ENCODE measurements at places on chromosomes 5 and 9.

DNA sequence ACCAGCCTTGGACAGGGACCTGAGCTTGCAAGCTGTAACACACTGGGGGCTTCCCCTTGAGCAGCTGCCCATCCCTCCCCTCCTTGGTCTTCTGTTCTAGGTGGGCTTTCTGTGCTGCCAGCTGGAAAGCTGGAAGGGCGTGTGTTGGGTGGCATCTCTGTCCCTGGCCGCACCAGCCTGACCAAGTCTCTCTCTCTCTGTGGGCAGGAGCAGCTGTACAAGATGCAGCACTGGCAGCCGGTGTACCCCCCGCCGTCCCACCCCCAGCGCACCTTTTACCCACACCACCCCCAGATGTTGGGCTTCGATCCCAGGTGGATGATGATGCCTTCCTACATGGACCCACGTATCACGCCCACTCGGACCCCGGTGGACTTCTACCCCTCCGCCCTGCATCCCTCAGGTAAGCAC, 32.1 kb upstream of the POMT1 start:
- DNase-seq = no peak

DNA sequence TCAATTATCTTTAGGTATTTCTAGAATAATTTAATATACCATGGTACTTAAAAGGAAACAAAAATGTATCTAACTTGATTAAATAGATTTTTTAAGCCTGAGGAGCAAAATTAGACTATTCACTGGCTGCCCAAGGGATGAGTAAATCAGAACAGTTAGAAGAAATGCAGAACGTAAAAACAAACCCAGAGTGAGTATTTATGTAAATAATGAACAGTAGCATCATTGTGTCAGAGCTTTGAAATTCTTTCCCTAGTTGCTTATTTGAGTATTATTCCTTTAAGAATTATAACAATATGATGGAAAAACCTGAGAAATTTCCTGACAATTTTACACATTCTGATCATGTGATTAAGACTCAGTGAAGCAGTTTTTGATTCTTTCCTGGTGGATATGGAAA, 200.9 kb downstream of the GDNF start:
- DNase-seq = no peak

- DNase-seq = no peak
Measured at GRCh38 chr9:79120941-79121340, 450.8 kb upstream of the TLE4 start.

GRCh38 chr5:86546044-86546443, 71.7 kb upstream of the COX7C start:
- no peak for DNase-seq

- no peak for DNase-seq
Measured at GRCh38 chr9:96318921-96319565, 17.1 kb upstream of the HSD17B3 start.

GRCh38 chr9:16371306-16371705, 499.2 kb downstream of the BNC2 start:
- no peak for DNase-seq

GRCh38 chr9:120410925-120411501, 169.0 kb downstream of the CDK5RAP2 start:
- DNase-seq = no peak

- DNase-seq = no peak
Measured at GRCh38 chr9:26597542-26598149, 295.0 kb downstream of the CAAP1 start.

GRCh38 chr5:177494346-177495195, 2.8 kb downstream of the PDLIM7 start:
- DNase-seq = no peak

- DNase-seq = no peak
Measured at GRCh38 chr9:126932871-126933321, 18.3 kb downstream of the RALGPS1 start.

- no peak for DNase-seq
Measured at GRCh38 chr5:149294872-149295829, 23.5 kb downstream of the AFAP1L1 start.

GRCh38 chr9:96856363-96857286, 2.3 kb upstream of the ZNF782 start:
- DNase-seq = peak; percentile 60

DNA sequence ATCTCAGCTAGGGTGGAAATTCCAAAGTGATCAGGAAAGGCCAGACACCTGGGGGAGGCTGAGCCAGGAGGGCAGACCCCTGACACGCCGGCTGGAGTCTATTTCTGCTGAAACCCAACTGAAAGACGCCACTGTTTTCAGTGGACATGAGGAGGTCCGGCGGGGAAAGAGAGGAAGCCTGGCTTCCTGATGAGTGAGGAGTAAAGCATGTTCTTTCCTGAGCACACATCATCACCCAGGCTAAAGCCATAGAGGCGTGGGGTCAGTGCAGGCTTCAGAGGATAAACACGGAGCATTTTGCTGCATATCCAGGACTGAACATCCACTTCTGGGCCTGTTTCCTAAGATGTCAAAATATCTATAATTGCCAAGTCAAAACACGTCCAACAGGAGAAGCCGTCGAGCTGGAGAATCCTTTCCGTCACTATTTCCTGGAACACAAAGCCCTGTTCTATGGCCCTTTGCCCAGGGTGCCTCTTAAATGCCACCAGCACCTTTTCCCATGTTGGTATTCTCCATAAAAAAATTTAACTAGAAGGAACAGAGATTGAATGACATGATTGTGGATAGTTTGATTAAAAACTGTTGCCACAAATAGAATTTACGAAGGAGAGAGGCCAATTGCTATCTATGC, 597.9 kb upstream of the ADAMTS16 start:
- no peak for DNase-seq

DNA sequence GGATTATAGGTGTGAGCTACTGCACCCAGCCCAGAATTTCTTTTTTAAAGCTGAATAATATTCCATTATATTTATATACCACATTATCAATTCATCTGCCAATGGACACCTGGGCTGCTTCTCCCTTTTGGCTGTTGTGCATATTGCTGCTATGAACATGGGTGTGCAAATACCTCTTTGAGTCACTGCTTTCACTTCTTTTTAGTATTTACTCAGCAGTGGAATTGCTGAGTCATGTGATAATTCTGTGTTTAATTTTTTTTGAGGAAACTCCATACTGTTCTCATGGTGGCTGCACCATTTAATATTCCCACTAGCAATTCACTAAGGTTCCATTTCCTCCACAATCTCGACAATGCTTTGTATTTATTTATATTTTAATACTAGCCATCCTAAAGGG, 36.1 kb upstream of the KIF4B start:
- no peak for DNase-seq

- no peak for DNase-seq
Measured at GRCh38 chr5:59769041-59769360, 124.5 kb downstream of the PDE4D start.

GRCh38 chr5:176870110-176870591, 29.0 kb downstream of the HK3 start:
- DNase-seq = no peak

GRCh38 chr5:152061095-152061494, 136.4 kb upstream of the GLRA1 start:
- DNase-seq = no peak

DNA sequence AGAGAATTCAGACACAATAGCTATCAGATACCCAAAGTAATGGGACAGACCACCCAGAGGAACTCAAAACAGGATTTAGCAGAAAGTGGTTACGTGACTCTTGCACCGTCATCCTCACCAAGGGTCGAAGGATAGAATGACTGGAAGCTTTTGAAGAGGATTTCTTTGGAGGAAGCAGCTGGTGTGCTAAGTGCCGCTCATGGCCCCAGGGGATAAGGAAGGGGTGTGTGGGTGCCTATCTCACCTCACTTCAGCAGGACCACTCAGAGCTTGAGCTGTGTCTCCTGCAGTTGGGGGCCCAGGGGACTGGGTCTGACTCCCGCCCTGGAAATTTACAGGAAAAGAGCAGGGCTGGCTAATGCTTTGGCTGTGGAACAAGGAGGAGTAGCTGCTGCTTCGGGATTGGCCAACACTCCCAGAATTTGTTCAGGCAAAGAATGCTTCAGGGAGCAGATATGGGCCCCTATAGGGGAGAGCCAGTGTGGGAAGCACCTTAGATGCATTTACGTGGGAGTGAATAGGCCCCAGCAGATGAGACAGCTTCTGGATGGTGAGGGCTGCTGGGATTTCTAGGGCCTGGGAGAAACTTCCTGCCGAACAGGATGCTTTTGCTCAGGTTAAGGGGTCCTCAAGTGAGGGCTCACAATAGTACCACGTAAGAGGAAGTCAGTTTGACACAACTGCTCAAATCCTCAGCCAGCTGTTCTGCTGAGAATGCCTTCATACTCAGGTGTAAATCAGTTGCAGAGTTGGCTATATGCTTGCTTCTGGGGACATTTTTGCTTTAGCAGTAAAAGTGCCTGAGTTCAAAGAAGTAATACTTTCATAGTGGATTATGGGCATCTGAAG, 29.1 kb upstream of the TOMM5 start:
- DNase-seq = no peak

GRCh38 chr9:4832786-4833579, 40.2 kb downstream of the RCL1 start:
- no peak for DNase-seq

DNA sequence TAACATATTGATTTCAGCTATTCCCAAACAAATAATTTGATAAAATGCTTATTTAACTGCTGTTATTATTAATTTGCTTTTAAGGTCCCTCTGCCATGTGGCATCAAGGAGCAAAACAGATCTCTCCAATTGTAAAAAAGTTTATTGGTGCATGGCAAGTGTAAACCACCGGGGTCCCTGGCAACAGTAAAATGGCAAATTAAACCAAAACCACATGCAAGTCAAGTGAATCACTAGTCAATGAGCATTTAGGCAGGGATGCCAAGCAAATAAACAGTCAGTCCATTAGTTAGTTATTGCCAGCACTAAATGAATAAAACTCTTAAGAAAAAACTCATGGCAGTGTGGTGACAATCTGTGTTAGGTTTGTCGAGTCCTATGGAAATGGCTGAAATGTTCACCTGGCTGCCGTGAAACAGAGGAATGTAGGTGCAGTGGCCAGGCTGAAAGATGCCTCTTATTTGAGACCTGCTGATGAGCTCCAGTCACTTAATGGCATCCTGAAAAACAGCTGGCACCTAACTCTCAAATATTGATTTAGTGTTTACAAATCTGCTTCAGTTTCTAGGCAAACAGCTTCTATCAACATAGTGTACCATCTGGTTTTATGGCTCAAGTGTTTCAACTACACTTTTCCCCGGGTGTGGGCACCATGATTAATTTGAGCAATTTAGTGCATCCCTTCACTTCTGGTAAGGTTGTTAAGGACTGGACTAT, 296.5 kb upstream of the ITGA1 start:
- no peak for DNase-seq

GRCh38 chr9:110104261-110104809, 103.6 kb downstream of the C9orf152 start:
- no peak for DNase-seq

DNA sequence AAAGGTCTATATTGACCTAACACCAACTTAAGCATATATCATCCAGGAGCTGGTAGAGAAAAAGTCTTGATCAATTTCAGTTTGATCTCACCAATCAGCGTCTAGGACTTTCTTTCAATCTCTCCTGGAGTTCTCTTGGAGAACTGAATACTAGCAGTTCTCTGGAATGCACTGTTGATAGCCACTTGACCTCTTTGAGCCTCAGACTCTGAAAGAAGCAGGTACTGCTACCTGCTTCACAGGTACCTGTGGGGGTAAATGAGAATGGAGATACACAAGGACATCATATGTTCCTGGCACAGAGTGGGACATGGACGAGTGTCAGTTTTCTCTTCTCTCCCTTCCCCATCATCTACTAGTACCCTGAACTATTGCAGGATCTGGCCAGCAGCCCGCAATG, 16.0 kb downstream of the CMYA5 start:
- DNase-seq = no peak

DNA sequence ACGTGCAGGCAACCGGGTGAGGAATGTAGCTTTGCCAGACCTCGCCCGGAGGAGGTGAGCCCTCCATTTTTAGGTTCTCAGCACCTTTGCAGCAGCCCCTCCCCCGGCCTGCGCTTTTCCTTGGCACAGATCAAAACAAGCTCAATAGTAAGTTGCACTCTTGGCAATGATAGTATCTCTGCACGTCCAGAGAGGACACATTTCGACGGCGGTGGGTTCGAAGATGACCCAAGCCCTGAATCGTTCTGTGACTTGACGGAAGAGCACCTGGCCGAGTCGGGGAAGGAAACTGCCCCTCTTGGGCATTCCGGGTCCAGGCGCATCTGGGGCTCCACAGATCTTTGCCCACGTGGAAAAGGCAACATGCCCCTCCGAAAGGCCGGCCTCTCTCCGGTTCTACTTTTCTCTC, 904 bp downstream of the GDNF start:
- no peak for DNase-seq

DNA sequence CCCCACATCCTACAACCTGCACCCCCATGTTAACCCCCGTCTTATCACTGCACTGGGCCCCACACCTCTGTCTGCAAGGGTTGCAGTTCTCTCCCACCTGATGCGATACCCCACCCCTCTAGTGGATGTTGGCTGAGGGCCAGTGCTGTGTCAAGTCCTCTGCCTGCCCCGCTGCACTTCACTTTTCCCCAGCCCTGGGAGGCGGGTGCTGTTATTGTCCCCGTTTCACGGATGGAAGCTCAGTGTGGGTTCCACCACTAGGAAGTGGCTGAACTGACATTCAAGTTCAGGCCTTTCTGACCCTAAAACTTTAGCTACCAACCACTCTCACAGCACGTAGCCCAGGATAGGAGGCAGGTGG, 3.5 kb downstream of the SNCB start:
- DNase-seq = no peak

DNA sequence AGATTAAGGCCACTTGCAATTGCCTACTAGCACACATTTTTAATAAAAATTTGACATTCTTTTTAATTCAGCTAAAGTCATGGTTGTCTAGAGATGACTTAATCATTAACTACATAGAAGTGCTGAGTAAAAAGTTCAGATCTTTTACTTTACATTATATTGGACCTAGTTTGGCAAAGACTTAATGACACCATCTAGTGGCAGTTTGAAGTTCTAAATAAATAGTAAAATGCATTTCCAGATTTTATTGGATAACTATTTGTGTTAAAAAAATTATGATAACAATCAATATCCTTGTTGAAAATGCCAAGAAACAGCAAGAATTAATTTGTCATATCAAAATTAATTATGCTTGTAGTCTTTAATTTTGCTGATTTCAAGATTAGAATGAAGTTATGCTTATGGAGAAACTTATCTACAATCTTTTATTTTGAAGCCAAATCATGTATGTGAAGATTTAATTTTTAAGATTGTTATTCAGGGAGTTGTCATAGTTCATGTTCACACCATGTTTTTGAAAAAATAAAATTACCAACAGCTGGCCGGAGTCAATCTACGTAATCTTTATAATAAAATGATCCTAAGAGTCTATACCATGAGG, 69.6 kb upstream of the PJA2 start:
- no peak for DNase-seq

GRCh38 chr5:76717222-76718083, 1.5 kb downstream of the F2R start:
- no peak for DNase-seq

DNA sequence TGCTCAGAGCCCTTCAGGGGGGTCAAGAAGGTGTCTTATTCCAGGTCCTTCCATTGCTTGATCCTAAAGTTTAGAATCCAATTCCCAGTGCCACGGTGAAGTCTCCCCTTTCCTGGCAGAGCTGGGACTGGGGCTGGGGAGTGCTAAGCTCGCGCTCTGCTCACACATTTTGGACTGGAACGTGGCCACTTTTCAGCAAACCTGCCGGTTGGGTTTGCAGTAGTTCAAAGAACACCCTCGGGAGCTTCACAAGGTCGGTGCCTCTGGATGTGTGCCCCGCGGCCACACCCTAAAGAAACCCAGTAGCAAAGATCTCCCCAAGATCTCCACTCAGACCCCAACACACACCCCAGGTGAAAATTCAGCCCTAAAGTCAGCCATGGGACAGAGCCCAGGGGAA, at the start of gene C9orf152:
TSS of gene C9orf152 (minus strand) at position 129 of the 400 bp plus-strand sequence. CDS start 580 bp downstream, outside the sequence.
- no peak for DNase-seq

GRCh38 chr9:110543631-110544051, 35.9 kb downstream of the SVEP1 start:
- DNase-seq = no peak

All from activated CD4-positive, alpha-beta T cell treated with anti-CD3 and anti-CD28 coated beads for 1 hour (primary cell).